ENCODE measurements at places on chromosomes 2 and 18. TPM values are rescaled to one million over a fixed set of nuclear protein-coding genes. Genes with fewer than 3 reads are reported as not detected.

Gene MTCL1
- total RNA-seq = 3.1 TPM

Gene LONRF2
- not detected for total RNA-seq

Gene LAMA1
- 0.44 TPM for total RNA-seq

Gene KDM3A
- 30.8 TPM for total RNA-seq

Gene SMPD4
- 72.5 TPM for total RNA-seq

Gene TRABD2A
- 0.36 TPM for total RNA-seq

Gene RESP18
- total RNA-seq = not detected

GRCh38 chr2:232400256-232401015 is 6.2 kb upstream of the ALPG start:
- DNase-seq = no peak
- H3K4me3 ChIP-seq = no peak overlapping the region
- H3K27me3 ChIP-seq = peaks cover 11% of the 10 kb centered on the region
- no peak overlapping the region for H3K27ac ChIP-seq

- H3K27ac ChIP-seq = no peak overlapping the region
- no peak for DNase-seq
- H3K36me3 ChIP-seq = peaks cover 5% of the 10 kb centered on the region
- no peaks in the 10 kb centered on the region for H3K27me3 ChIP-seq
- peaks cover 46% of the 10 kb centered on the region for H3K4me1 ChIP-seq
- H3K4me3 ChIP-seq = no peak overlapping the region
Measured at GRCh38 chr2:201059961-201060755, 11.3 kb downstream of the HYCC2 start.

GRCh38 chr2:220365023-220365422 is 737.6 kb downstream of the SLC4A3 start:
- H3K4me1 ChIP-seq = no peaks in the 10 kb centered on the region
- no peak for DNase-seq

- no peak overlapping the region for H3K27ac ChIP-seq
- peaks cover 70% of the 10 kb centered on the region for H3K4me1 ChIP-seq
- H3K4me3 ChIP-seq = no peak overlapping the region
- H3K36me3 ChIP-seq = no peaks in the 10 kb centered on the region
- no peaks in the 10 kb centered on the region for H3K27me3 ChIP-seq
Measured at GRCh38 chr2:96409820-96410164, 74.2 kb downstream of the NCAPH start.

- no peak overlapping the region for H3K4me3 ChIP-seq
- no peaks in the 10 kb centered on the region for H3K36me3 ChIP-seq
- no peak for DNase-seq
- no peaks in the 10 kb centered on the region for H3K27me3 ChIP-seq
Measured at GRCh38 chr2:182447863-182448262, 21.0 kb upstream of the PDE1A start.

- no peak for DNase-seq
- no peaks in the 10 kb centered on the region for H3K4me1 ChIP-seq
- no peak overlapping the region for H3K4me3 ChIP-seq
- H3K36me3 ChIP-seq = no peaks in the 10 kb centered on the region
Measured at GRCh38 chr2:161005170-161005569, 155.1 kb upstream of the TANK start.

DNA sequence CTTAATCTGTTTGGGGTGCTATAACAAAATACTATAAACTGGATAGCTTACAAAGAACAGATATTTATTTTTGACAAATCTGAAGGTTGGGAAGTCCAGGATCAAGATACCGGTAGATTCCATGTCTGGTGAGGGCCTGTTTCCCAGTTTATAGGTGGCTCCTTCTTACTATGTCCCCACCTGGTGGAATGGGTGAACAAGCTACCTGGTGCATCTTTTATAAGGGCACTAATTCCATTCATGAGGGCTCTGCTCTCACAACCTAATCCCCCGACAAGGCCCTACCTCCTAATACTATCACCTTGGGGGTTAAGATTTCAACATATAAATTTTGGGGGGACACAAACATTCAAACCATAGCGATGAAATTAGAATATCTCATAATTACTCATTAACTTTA is 15.6 kb upstream of the NEMP2 start:
- H3K4me1 ChIP-seq = peaks cover 23% of the 10 kb centered on the region
- H3K36me3 ChIP-seq = no peaks in the 10 kb centered on the region
- H3K4me3 ChIP-seq = no peak overlapping the region
- no peaks in the 10 kb centered on the region for H3K27me3 ChIP-seq
- H3K27ac ChIP-seq = no peak overlapping the region
- DNase-seq = no peak

- no peak overlapping the region for H3K4me3 ChIP-seq
- no peak overlapping the region for H3K27ac ChIP-seq
Measured at GRCh38 chr2:198452327-198452726, 647.9 kb downstream of the PLCL1 start.

DNA sequence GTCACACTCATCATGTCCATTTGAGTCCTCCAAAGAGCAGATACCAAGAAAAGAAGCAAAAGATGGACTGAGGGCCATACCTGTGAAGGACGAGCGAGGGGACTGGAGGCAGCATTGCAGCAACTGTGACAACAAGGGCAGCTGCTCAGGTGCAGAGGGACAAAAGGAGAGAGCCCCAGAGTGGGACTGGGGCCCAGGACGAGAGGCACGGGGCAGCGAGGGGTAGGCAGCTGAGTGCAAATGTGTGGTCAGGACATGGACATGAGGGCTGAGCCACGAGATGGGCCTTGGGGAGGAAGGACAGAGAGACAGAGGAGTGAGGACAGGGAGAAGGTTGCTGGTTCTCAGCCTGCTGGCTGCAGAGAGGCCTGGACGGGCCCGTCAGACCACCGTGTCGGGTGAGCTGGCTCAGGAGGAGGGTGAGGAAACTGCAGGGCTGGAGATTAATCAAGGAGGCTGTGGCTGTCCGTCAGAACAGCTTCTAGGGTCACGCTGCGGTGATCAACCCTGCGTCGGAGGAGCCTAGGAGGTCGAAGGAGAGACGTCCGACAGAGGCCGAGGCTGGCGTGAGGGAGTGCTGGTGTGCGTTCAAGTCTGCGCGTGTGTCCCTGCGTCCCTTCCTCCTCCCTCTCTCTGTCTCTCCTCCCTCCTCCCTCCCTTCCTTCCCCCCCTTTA is 206.8 kb upstream of the HDAC4 start:
- no peak for DNase-seq
- H3K27ac ChIP-seq = no peak overlapping the region
- no peaks in the 10 kb centered on the region for H3K36me3 ChIP-seq
- peaks cover 63% of the 10 kb centered on the region for H3K27me3 ChIP-seq

- no peaks in the 10 kb centered on the region for H3K4me1 ChIP-seq
- no peaks in the 10 kb centered on the region for H3K36me3 ChIP-seq
- H3K27ac ChIP-seq = no peak overlapping the region
- H3K27me3 ChIP-seq = no peaks in the 10 kb centered on the region
- H3K4me3 ChIP-seq = no peak overlapping the region
- DNase-seq = no peak
Measured at GRCh38 chr2:84115173-84115857, 343.8 kb downstream of the SUCLG1 start.

DNA sequence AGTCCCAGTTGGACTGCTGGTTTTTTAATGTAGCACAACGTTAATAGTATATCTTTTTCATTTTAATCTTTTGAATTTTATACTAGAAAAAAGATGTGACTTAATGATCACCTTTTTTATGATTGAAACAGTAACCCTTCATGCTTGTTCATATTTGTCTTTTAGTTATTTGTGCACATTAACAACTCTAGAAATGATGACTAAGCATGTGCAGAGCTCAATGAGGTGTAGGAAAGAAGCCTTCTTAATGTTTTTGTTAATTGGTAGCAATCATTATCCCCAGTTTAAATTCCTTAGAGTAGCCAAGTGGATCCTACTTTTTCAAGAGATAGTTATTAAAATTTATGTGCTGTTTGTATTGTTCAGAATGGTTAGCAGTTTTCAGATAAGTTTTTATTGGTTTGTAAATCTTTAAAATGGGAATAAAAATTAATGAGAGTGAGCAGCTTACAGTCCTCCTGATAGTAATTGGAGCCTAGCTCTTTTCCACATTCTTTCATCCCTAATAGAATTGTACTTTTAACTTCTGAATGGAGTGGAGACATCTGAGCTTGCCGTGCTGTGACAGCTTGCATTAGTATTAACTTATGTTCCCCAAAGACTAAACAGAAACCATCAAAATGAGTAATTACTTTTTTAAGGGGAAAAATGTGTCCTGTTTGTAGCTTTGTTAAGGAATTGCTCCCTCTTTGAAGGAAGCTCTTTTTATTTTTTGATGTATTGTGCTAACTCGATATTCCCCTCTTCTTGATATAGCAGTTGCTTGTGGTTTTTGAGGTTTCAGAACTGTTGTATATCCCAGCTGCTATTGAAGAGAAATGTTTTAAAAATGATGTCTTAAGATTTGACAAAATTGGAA is 17.3 kb downstream of the PIK3C3 start:
- no peak overlapping the region for H3K4me3 ChIP-seq
- no peak overlapping the region for H3K27ac ChIP-seq
- peaks cover 2% of the 10 kb centered on the region for H3K36me3 ChIP-seq
- no peaks in the 10 kb centered on the region for H3K27me3 ChIP-seq
- H3K4me1 ChIP-seq = no peaks in the 10 kb centered on the region

DNA sequence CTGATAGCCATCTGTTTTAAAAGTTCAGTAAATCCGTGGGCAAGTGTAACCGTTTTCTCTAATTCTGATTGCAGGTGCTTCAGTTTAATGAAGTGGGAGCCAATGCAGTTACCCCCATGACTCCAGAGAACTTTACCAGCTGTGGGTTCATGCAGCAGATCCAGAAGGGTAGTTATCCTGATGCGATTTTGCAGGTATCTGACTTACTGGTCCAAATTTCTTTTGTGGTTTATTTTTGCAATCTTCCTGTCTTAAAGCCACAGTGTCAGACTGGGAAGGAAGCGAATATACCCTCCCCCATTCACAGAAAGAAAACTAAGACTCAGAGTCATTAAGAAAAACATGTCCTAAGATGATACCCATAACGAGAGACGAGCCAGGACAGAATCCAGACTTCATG is 7.7 kb downstream of the SERPINB2 start:
- H3K27me3 ChIP-seq = 0 out of 3 replicates have a peak, but pooled peaks cover 3% of the 10 kb centered on the region
- no peaks in the 10 kb centered on the region for H3K36me3 ChIP-seq
- H3K4me1 ChIP-seq = no peaks in the 10 kb centered on the region
- H3K27ac ChIP-seq = no peak overlapping the region
- DNase-seq = no peak

GRCh38 chr18:12015416-12016062 is 34.2 kb downstream of the IMPA2 start:
- H3K36me3 ChIP-seq = peaks cover 14% of the 10 kb centered on the region
- no peak overlapping the region for H3K4me3 ChIP-seq
- no peaks in the 10 kb centered on the region for H3K27me3 ChIP-seq
- DNase-seq = no peak
- H3K4me1 ChIP-seq = peaks cover under 1% of the 10 kb centered on the region
